ENCODE measurements at places on chromosomes 6 and 20.

DNA sequence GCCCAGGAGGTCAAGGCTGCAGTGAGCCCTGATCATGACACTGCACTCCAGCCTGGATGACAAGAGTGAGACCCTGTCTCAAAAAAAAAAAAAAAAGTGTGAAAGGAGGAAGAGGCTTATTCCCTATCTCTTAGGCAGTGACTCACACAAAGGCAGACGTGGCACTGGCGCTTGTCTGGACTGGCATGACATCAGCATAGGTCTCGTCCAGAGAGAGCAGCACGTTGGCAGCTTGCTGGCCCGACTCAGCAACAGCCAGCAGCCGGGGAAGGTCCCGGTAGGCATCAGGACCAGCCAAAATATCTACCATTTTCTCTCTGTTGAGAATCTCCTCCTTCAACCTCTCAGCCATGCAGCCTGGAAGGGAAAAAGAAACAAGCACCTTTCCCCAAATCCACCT, 14.1 kb downstream of the CDK5RAP1 start:
- no peak for DNase-seq

GRCh38 chr6:75612434-75612833, 10.8 kb downstream of the SENP6 start:
- no peak for DNase-seq

DNA sequence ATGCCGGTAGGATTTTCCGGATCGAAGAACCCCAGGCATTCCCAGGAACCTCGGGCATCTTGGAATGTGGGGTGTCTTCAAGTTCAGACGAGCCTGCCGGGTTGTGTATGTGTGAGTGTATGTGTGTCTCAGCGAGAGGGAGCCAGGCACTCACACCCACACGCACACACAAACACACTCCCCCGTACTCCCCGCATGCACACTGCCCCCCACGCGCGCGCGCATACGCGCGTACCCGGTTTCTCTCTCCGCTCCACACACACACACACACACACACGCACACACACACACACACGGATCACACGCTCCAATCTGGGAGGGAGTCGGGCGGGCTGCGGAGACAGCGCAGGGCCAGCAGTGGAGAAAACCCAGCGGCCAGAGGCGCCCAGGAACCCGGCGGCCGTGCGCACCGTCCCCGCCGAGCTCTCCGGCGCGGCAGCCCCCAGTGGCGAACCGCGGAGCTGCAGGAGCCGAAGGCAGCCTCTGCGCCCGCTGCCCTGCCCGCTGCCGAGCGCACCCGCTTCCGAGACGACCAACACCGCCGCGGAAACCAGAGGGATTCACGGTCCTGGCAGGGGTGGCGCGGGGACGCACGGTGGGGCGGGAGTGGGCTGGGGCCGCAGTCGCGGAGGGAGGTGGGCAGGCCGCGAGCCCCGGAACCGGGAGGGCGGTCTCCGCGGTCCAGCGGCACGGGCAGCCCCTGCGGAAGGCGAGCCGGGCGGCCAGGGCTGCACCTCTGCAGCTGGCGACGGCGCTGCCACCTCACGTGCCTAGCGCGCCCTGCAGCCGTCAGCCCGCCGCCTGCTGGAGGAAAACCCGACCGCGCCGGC, at the start of gene LRFN2:
Gene LRFN2, minus strand, starts transcription at position 125 of the 830 bp plus-strand sequence.
- peak; percentile 56 for DNase-seq

- DNase-seq: no peak
These were observed 7.8 kb downstream of the PIGT start for GRCh38 chr20:45423700-45424099.

- no peak for DNase-seq
These were observed 105.5 kb downstream of the JPH2 start for GRCh38 chr20:44081476-44081875.

GRCh38 chr6:46032110-46032998, 16.7 kb upstream of the CLIC5 start:
- no peak for DNase-seq

DNA sequence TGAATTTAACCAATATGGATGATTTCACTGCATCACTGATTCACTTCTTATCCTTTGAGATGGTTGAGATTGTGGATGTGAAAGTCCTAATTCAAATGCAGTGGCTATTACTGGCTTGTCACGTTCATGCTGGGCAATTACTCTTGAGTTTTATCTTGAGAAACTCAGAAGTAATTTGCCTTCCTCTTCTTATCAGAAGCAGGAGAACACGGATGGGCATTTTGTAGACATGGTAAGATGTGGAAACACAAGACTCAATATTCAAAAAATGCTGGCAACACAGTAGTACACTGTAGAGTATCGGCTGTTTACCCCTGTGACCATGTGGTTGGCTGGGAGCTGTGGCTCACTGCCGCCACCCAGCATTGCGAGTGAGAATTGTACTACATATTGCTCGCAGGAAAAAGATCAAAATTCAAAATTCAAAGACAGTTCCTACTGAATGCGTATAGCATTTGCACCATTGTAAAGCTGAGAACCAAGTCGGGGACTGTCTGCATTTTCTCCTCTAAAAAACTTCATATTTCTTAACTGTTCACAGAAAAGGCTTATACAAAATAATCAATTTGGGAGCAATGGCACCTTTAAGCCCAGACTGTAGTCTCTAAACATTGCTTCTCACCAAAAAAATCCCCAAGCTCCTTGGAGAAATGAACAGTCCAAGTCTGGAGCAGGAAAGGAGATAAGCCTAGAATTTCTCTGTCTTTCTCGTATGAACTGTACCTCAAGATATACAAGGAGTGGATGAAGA, 61.9 kb upstream of the ELOVL5 start:
- peak; percentile 34 for DNase-seq
